ENCODE measurements at places on chromosomes 7 and 10.

DNA sequence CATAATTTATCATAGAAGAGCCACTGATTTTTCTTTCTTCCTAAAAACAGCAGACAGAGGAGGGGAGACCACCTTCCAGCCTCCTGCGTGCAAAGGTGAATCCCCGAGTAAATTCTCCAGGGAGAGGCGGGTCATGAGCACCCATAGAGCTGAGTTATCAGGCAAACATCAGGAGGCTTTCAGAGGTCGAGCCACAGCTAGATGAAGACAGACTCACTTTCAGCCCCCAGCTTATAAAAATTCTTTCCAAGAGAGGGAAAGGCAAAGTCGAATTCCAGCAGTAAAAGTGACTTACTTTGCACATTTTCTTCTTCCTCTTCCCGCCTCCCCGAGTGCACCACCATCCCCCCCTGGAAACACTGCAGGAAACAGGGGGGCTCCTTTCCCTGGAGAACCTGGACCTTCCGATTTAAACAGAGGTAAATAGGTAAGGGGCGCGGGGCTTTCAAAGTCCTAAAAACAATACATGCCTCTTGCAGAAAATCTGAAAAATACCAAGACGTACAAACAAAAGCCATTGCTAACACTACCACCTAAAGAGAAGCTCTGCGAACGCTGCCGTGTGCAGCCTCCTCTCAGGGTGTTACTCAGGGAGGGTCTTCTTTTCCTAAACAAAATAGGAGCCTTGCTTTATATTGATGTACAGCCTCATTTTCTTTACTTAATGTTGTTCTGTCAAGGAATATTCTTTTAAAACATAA lies 163.8 kb downstream of the SVIL start:
- no peak for DNase-seq

DNA sequence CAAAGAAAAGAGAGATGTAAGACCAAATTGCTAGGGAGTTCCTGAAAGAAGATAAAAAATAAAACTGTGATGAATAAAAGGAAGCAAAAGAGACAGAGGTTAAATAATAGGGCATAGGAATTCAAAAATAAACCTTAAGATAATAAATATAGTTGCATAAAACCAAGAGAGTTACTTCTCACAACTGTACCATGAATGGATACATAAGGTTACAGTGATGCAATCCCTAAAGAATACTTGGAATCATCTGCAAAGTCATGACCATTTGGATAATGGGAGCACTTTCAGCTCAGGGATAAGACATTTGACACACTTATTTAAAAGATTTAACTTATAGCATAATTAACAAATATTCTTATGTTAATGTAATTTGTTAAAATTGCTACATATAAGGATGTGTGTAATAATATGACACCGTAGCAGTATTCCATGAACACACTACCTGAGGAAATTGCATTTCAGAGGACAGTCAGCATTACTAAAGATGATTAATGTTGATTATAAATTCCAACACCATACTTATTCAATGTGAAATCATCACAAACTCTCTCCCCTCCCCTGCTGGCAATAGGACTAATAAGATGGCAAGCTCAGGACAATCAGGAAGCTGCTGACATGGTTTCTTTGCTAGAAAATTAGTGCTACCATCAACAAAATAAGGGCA lies 202.1 kb upstream of the AKR1E2 start:
- no peak for DNase-seq

GRCh38 chr10:69352569-69353264 lies 64.0 kb downstream of the TACR2 start:
- DNase-seq, result no peak

DNA sequence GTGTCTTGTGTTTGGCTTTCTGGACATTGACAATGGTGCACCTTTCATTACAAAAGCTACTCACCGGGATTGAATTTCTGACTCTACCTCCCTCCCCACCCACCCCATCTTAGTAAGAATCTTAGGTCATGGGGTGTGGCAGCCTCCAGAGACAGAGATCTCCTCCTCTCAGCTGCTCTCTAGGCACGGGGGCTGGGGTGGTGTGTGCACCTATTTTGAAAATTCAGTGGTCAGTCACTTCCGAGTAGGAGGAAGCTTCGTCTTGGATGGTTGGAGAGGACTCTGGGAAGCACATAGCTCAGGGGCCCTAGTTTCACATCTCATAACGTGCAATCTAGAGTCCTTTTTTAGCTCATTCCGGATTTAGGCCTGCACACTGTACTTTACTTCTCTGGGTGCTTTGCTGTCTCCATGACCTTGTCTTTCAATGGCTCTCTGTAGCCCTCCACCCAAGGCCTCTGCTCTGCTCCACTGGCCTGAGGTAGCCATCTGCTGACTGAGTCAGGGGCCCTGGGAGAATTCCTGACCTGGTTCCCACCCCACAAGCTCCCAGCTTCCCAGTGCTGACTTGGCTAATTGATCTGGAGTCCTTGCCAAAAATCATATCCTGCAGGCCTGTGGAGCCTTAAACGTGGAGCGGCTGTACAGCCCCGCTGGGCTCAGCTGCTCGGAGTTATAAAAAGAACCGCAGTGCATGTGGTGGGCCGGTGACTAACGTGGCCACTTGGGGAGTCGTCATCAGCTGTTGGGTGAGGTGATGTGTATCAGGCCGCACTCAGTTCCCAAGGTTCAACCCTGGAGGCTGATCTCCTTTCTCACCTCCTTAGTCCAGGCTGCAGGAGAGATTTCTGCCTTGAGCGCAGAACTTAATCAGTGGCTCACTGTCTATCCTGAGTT lies 19.3 kb upstream of the ADAMTS14 start:
- peak; percentile 95 for DNase-seq

DNA sequence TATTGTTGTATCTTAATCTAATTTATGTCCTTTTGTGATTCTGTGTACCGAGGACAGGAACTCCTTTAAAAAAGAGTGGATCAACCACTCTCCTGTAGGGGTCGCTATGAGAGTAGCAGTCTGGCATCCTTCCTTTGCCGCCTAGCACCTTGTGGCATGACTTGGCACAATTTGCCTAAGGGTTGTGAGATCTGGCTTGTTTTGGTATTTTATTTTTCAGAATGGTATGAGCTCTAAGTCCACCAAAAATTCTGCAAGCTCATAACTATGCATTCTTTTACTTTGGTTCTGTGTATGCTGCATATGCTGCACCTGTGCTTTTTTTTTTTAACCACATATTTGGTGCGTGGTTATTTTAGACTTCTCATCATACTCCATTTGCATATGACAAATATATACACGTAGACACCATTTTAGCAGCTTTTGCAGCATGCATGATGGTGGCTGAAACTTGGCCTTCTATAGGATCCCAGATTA lies 112.8 kb downstream of the CDK14 start:
- no peak for DNase-seq

DNA sequence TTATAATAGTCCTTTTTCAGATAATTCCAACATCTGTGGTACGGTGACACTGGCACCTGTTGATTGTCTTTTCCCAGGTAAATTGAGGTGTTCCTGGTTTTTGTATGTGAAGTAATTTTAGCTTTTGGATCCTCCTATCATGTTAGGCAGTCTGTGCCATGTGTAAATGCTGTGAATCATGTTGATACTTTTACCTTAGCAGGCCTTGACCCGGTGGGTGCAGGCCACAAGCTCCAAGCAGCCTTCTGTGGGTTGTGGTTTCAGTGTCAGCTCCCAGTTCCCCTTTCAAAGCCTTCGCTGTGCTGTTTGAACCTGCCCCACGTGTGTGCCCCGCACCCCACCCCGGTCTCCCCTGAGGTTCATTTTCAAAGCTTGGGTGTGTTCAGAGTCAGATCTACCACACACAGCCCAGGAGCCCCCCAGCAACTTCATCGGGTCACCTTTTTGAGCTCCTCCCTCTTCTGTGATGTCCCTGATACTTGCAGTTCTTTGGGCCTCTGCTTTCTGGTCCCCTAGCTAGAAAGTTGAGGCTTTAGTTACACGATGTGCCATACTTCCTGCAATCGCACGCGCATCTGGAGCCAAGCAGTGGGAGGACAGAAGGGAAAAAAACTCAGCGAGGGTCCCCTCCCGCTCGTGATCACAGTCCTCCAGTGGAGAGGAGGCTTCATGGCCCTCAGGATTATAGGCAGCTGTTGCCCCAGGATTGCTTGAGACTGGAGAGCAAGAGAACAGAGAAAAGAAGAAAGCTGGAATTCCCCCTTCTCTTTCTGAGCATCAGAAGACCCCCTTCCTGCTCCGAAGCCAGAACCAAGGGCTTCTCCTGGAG lies 8.7 kb upstream of the BHLHA15 start:
- no peak for DNase-seq

- DNase-seq, result no peak
Observed at GRCh38 chr10:123442901-123443300, 223.3 kb upstream of the GPR26 start.

- no peak for DNase-seq
Observed at GRCh38 chr10:73920089-73920488, 9.2 kb downstream of the PLAU start.

DNA sequence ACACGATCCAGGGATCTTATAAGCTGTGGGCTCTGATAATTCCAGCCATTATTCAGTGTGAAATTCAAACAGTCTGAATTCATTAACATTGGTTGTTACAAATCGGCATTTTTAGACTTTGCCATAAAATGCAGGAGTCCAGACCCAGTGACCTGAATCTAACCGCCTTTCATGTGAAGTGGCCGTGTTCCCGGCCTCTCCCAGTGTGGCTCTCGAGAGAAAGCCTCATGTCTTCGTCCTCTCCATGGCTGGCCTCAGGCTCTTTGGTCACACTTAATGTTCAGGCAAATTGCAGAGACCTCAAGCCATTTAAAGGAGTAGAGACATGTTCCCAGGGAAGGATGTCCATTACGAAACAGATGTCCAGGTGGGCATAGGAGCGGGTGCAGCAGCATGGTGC lies 59.3 kb downstream of the CTBP2 start:
- DNase-seq, result no peak

DNA sequence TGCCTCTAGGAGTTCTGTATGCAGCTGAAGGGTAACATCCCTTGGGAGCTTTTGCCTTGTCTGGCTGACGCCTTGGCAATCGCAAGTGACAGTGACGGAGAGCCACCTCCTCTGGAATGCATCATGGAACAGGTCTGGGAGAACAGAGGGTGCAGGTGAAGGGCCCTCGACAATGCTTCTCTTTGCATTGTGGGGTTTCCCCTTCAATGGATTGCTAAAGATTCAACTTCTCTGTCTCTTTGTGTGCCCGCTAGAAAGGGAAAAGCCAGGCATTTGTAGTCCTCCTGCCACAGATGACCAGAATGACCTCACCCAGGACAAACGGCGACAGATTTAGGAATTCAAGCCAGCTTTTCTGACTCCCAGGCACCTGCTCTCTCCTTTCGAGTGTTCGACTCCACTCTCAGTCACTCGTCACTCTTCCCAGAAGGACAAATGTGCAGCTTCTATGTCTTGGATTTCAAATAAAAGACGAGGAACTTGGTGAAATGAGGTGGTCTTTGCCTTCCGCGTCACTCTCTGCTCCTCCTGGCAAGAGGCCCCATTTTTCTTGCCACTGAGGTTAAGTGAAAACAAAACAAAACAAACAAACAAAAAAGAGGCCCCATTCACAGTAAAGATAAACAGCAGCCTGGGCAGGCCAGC lies 26.1 kb downstream of the IL2RA start:
- DNase-seq, result no peak

- DNase-seq, result peak; percentile 31
Observed at GRCh38 chr10:43854007-43854406, 205.3 kb upstream of the ZNF32 start.

- no peak for DNase-seq
Observed at GRCh38 chr7:77808517-77808916, 9.9 kb downstream of the PHTF2 start.

DNA sequence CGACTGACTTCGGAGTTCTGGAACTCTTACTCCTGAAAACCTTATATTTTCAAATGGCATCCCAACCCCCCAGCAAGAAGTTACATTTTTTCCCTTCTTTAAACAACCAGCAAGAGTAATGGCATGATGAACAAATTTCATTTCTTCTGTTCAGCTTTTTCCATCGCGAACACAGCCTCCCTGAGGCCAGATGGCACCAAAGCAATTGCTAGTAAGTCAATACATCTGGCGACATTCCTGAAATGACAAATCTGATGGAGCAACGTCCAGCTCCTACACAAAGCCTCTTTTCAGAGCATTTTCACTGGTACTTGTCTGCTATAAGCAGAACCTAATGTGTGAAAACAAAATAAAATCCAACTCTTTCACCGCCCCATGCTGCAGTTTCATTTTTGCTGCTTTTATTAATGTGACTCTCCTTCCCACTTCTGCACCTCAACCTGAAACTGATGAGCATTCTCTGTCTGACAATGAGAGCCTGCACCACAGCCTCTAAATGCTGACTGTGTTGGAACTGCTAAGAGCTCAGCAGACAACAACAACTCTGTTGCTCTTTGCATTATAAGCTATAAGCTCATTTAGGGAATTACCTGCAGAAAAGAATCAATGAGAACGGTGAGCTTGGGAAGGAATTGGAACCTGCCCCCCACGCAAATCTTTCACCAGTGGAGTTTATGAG lies 229.8 kb downstream of the FGFR2 start:
- DNase-seq, result no peak

GRCh38 chr7:96685353-96685752 lies 24.3 kb downstream of the SEM1 start:
- DNase-seq, result no peak

DNA sequence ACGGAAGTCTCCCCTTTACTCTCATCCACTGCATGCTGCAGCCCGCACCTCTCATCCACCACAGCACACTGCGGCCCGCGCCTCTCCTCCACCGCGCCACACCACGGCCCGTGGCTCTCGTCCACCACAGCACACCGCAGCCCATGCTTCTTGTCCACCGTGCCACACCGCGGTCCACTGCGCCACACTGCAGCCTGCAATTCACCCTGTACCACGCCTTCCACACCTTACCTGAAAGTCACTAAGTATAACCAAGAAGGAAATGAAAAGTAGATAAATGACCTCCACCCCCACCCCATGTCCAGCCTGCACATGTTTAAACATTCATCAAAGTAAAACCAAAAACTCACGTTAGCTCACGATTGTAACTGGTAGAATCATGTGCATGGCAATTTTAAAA lies 176.1 kb downstream of the DIP2C start:
- no peak for DNase-seq

- no peak for DNase-seq
Observed at GRCh38 chr7:45122975-45123860, 11.7 kb upstream of the TBRG4 start.

DNA sequence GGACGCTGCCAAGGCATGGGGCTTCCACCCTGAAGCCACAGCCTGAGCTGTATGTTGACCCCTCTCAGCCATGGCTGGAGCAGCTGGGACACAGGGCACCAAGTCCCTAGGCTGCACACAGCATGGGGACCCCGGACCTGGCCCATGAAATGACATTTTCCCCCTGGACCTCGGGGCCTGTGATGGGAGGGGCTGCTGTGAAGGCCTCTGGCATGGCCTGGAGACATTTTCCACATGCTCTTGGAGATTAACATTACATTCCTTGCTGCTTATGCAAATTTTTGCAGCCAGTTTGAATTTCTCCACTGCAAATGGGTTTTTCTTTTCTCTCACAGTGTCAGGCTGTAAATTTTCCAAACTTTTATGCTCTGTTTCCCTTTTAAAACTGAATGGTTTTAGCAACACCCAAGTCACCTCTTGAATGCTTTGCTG lies 463.6 kb downstream of the ZWINT start:
- DNase-seq, result no peak

GRCh38 chr7:28065308-28065707 lies 115.3 kb downstream of the JAZF1 start:
- peak; percentile 82 for DNase-seq
